ENCODE measurements at places on chromosomes 1 and 21.

DNA sequence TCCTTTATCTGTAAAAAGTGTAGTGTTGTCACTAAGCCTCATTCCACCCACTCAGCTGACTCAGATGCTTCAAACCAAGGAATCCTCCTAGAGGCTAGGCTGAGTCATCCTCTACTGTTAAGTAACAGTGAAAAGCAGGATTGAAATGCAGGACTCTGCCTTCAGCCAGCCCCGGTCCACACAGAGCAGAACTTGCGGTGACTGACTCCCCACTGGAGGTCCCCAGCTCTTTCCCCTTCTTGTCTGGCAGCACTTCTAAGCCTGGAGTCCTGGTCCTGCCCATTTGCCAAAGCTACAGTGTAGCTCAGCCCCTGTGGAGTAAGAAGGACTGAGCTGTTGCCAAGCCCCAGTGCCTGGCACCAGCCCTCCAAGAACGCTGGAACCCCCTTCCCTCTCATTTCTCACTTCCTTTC is 1.7 kb downstream of the RAB7B start:
- DNase-seq: no peak

DNA sequence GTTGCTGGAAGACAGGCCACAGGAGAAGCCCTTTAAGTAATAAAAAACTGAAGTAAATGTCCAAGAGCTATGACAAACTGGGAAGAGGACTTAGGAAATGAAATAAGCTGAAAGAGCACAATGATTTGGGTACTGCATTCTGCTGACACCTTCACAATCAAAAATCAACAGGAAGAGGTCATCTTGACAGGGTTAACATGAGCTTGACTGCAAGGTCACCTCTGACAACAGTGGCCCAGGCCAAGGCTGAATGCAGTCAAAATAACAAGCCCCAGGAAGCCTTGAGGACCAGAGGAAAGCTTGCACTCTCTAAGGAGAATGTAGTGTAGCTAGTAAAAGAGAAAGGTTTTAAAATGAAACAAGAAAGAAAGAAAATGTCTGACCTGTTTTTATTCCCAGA is 179.3 kb downstream of the SEC16B start:
- DNase-seq: no peak

GRCh38 chr21:14878971-14879370 is 185.8 kb downstream of the NRIP1 start:
- DNase-seq: no peak

- no peak for DNase-seq
These were observed 22.7 kb downstream of the UTP25 start for GRCh38 chr1:209850342-209850979.
